ENCODE measurements at places on chromosomes 5 and 9.
A peak's percentile ranks its signal among the peaks of the same experiment; 100 is the strongest.

- no peak for DNase-seq
Observed at GRCh38 chr5:172846677-172847076, 12.6 kb downstream of the ERGIC1 start.

DNA sequence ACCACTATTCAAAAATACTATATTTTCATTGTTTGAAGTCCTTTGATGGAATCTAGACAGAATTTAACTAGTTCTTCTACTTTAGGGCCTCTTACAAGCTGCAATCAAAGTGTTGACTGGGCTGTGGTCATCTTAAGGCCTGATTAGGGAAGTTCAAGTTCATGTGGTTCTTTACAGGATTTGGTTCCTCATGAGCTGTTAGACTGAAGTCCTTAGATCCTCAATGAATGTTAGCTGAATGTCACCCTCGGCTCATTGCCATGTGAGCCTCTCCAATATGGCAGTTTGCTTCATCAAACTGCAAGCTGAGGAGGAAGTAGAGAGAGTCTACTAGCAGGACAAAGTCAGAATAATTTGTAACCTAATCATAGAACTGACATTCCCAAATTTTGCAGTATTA is 135.1 kb downstream of the CSNK1G3 start:
- DNase-seq: no peak

DNA sequence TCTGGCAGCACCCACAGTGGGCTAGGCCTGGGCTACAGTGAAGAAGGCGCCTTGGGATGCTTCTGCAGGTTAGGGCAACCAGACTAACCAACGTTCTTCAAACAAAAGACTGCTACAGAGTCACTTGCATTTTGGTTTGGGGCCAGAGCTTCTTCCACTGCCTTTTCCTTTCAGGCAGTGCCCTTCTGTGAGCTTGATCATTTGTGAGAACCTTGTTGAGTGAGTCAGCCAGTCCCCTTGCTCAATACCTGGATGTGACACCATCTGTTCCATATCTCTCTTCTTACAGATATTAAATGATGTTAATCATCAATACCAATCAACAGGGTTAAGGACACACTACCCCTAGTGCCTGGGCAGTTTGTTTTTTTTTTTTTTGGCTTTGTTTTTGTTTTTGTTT is 46.5 kb upstream of the VDAC1 start:
- no peak for DNase-seq

DNA sequence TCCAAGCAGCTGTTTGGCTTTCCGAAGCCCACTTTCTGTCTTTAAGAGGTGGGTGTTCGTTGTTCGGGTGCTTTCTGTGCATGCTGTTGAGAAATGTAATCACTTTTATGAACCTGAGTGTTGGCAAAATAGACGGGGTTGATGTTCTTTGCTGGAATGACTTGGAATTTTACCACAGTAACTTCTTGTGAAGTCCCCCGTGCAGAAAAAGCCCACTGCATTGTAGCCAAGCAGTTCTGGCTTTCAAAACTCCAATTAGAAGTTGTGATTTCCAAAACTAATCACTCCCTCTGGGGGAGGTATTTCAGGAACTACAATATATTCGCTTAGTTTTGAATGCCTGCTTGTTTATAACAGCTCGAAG is 111.1 kb downstream of the PAM start:
- DNase-seq: no peak

- no peak for DNase-seq
Observed at GRCh38 chr5:145780982-145781381, 54.2 kb downstream of the PRELID2 start.

DNA sequence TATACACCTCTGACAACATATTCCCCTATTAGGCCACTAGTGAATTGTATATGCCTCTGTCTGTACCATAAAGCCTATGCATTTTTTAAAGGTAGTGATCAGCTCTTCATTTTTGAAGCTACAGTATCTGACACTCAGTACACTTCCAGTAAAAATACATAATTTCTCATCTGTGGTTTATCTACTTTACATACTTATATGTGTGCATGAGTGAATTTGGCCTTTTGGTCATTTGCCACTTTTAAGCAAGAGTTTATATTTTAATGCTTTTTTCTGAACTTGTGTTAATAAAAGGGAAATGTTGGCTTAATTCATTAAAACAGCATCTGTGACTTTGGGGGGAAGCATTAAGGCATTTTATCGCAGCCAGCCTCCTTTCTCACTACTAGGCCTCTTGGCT is 47.8 kb downstream of the ST8SIA4 start:
- DNase-seq: no peak

GRCh38 chr5:168085261-168086031 is 206.0 kb upstream of the WWC1 start:
- peak; percentile 87 for DNase-seq

DNA sequence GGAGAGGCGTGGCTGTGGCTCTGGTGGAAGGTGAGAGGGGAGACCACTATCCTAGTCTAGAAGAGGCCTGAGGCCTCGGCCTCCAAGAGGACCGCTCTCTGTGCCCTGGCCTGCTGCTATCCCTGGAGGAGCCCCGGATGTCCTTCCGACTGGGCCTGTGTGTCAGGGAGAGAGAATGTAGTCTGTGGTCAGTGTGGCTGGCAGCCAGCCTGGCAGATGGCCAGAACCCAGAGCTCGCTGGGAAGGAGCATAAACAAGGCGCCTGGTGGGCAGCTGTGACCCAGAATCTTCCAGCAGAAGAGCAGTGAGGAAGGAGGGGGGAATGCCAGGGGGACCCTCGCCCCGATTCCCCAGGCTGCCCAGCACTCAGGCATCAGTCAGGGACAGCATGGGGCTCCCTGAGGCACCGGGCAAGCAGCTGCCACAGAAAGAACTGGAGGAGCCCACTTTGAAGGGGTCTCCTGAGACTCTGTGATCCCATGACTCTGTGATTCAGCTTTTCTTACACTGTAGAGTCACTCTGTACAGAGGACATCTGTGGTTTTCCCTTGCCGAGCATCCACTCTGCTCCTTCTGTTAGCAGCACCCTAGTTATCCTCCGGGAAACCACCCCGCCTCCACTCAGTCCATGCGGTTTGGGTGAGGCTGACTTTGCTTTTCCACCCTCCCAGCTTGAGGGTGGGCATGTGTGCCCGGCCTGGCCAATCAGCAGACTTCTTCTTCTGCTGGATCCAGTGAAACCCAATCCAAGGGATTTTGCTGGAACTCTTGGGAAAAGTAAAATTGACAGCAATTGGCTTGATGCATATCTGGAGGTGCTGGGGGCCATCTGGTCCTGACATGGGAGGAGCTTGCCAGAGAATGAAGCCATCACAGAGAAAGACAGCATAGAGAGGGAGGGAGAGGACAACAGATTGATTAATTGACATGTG is 46.2 kb upstream of the PWWP2A start:
- peak; percentile 90 for DNase-seq

DNA sequence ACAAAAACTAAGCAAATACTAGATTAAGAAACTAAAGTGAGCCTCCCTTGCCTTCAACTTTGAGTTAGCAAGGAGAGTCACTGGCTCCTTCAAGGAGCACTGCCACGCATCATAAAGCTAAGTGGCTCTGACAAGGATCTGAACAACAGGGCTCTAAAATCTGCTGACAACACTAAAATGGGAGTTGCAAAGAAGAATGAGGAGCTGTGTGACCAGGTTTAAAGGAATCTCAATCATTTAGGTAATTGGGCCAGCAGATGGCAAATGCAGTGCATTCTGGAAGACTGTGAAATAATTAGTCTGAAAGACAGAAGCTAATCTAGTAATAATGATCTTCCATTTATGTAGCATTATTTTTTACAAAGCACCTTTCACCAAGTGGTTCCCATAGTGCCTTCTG is 297.0 kb upstream of the TAS2R1 start:
- DNase-seq: peak; percentile 85

- DNase-seq: no peak
Observed at GRCh38 chr9:129258823-129259301, 80.8 kb upstream of the IER5L start.

- no peak for DNase-seq
Observed at GRCh38 chr5:115844321-115844817, 2.6 kb downstream of the AP3S1 start.

GRCh38 chr5:60445921-60446320 is 254.0 kb downstream of the DEPDC1B start:
- DNase-seq: no peak

GRCh38 chr5:96875791-96876291 is 459 bp upstream of the ERAP2 start:
- no peak for DNase-seq

DNA sequence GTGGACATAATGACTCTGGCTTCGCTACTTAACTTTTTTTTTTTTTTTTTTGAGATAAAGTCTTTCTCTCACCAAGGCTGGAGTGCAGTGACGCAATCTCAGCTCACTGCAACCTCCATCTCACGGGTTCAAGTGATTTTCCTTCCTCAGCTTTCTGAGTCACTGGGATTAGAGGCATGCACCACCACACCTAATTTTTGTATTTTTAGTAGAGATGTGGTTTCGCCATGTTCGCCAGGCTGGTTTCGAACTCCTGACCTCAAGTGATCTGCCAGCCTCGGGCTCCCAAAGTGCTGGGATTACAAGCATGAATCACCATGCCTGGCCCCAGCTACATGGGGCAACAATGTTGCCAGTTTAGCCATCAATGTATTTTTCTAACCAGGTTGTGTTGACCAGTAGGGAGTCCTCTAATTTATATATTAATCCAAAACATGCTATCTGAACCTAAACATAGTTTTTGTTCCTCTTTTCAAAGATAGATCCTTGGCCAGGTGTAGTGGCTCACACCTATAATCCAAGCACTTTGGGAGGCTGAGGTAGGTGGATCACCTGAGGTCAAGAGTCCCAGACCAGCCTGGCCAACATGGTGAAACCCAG is 120.3 kb upstream of the LHFPL2 start:
- no peak for DNase-seq

GRCh38 chr9:100084734-100085133 is 14.1 kb downstream of the ERP44 start:
- no peak for DNase-seq

- DNase-seq: no peak
Observed at GRCh38 chr9:14006386-14007187, 307.4 kb downstream of the NFIB start.

DNA sequence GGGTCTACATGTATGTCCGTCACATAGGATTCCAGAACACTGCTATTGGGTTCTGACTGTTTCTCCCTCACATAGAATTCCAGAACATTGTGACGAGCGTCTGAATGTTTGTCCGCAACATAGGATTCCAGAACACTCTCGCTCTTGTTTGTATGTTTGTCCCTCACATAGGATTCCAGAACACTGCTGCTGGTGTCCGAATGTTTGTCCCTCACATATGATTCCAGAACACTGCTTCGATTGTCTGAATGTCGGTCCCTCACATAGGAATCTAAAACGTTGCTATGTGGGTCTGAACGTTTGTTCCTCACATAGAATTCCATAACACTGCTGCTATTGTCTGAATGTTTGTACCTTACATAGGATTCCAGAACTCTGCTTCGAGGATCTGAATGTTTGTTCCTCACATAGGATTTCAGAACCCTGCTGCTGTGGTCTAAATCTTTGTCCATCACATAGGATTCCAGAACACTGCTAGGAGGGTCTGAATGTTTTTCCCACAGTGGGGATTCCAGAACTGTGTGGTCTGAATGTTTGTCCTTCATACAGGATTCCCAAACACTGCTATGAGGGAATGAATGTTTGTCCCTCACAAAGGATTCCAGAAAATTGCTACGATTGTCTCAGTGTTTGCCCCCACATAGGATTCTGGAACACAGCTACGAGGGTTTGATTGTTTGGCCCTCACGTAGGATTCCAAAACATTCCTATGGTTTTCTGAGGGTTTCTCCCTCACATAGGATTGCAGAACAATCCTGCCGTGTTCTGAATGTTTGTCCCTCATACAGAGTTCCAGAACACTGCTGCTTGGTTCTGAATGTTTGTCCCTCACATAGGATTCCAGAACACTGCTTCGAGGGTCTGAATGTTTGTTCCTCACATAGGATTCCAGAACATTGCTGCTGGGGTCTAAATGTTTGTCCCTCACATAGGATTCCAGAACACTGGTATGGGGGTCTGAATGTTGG is 220.5 kb downstream of the FOXD4L6 start:
- peak; percentile 32 for DNase-seq

DNA sequence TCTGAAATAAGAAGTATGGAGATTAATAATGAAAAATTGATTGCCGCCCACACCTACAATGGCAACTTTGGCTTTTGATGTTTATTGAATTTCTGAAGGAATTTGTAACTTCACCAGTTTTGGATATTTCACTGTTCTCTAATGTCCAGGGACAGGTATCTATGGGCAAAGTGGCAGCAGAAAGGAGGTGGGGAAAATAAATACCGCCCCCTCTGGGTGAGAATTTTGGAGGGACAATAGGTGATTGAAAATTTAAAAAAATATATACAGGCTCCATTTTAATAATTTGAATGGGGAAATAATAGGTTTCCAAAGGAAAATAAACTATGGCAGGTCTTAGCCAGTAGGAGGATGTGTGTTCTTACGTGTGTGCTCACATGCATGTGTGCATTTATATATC is 1.3 kb downstream of the SCGB3A2 start:
- DNase-seq: no peak

DNA sequence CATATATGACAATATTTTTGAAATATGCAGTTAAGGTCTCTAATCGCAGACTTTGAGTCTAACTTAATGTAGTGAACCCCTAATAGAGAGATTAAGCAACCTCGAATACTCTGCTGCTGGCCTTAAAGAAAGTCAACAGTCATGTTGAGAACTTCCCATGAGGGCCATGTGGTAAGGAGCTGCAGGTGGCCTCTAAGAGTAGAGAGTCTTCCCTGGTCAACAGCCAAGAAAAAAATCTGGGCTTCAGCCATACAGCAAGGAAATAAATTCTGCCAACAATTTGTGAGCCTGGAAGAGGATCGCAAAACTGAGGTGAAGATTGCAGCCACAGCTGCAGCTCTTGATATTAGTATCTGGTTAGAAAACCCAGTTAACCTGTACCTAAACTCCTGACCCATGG is 935.2 kb upstream of the TYRP1 start:
- no peak for DNase-seq

- peak; percentile 86 for DNase-seq
Observed at GRCh38 chr5:176536132-176536901, 885 bp downstream of the RNF44 start.

GRCh38 chr9:69471433-69471832 is 146.4 kb downstream of the ENTREP1 start:
- DNase-seq: no peak

DNA sequence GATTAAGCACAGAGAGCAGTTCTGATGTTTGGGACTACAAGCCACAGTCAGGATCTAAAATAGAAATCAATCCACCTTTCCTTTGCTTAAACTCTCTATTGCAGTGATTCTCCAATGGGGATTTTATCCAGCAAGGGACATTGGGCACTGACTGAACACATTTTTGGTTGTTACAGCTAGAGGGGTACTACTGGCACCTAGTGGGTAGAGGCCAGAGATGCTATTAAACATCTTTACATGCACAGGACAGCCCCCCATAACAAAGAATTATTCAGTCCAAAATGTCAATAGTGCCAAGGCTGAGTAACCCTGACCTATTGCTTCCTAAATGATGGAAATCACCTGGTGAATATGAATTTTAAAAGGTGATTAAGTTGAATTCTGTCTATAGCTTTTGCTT is 12.0 kb downstream of the ZNF622 start:
- DNase-seq: no peak

DNA sequence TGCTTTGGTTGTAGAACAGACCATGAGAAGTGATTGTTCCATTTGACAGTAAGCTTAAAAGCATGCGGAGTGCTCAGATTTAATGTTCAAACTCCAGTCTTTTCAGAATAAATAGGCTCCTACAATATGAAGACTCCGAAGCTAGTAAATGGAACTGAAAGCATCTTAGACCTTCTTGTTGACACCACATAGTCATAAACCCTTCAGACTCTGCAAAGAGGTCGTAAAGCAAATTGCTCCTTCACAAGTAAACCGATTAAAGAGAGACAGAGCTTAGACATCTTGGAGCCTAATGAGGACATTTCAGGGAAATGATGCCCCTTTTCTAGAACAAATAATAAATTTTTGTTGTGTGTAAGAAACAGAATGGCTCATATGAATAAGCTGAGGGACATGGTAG is 511.0 kb upstream of the RIOK2 start:
- DNase-seq: no peak

All from islet precursor cell (in vitro differentiated cells).